ENCODE measurements at places on chromosomes 1 and 21. TPM values are rescaled to one million over a fixed set of nuclear protein-coding genes. Genes with fewer than 3 reads are reported as not detected.

Gene CFHR3
- total RNA-seq: 0.21 TPM

- DNase-seq: no peak
Observed at GRCh38 chr1:19407494-19408096, 77.7 kb downstream of the CAPZB start.

DNA sequence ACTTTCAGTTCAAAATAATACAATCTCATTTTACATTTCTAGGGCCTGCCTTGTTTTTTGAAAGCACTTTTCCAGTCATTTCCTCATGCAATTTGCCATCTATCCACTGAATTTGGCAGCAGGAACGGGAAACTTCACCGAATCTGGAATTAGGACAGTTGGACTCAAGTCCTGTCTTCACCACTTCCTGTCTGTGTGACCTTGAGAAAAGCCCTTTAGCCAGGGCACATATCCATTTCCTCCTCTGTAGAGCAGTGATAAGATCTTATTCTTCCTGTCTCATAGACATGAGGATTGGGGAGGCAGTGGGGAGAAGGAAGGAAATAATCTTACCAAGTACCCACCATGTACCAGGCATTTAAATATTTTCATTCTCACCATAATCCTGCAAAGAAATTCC is 12.0 kb downstream of the VAV3 start:
- DNase-seq: peak; percentile 35

DNA sequence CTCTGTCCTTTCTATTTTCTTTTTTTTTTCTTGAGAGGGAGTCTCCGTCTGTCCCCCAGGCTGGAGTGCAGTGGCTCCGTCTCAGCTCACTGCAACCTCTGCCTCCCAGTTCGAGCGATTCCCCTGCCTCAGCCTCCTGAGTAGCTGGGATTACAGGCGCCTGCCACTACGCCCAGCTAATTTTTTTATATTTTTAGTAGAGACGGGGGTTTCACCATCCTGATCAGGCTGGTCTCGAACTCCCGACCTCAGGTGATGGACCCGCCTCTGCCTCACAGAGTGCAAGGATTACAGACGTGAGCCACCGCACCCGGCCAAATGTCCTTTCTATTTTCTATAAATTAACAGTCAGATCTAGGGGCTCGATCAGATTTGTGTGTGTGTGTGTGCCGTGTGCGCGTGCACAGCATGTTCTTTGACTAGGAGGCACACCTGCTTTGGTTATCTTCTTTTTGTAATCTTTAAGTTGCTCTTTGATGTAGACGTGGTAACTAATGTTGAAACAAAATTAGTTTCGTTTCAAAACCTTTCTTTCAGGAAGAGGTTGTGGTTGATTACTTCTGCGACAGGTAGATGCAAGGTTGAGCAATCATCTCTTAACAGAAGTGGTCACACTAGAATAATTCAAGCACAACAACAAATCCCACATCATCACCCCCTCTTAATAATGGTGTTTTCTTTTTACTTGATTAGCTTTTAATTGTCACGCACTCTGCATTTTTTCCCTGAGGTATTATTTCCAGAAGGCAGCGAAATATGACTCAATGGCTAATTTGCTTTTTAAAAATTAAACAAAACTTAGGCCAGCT is 779 bp upstream of the DEGS1 start:
- DNase-seq: no peak

DNA sequence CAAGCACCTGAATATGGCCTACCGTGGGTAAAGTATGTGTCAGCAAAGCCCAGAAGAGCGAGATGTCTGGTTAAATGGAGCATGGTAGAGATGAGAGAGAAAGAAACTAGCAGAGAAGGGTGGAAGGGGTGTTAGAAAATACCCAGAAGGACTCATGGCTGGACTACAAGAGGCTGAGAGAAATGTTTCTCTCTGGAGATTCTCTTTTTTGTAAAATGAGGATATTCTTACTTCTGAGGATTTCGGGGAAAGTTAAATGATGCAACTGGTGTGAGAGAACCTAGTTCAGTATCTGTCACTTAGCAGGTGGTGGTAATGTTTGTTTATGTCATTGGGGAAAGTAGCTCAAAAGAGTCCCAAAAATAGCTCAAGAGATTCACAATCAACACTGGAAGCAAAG is 7.2 kb upstream of the EPS15 start:
- DNase-seq: no peak

DNA sequence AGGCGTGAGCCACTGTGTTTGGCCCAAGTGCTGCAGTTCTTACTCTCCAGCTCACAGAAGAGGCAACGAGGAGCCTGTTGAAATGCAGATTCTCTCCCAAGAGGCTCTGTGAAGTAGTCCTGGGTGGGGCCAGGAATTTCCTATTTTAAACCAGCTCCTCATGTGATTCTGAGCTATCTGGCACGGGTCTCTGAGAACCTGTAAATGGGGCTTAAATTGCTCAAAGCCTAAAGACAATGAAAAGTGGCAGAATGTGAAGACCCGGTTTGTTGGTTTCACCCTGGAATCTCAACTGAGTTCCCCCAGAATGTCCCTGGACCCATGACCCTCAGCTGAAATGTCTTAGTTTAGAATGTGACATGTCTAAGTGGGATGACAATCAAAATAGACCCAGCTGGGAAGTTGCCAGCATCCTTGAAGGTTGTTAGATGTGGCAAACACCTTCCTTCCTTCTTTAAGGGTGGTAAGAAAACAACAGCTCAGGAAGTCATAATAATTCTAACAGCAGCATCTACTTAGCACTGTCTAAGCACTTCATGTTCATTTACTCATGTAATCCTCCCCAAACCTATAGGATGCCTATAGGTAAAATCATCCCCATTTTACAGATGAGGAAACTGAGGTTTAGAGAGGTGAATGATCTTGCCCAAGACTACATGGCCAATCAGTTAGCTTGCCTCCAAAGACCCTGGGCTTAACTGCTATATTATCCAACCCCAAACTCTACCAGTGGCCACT is 20.9 kb upstream of the ATP5PO start:
- peak; percentile 75 for DNase-seq

Gene AMY1A
- total RNA-seq: not detected

- peak; percentile 66 for DNase-seq
Observed at GRCh38 chr1:207058878-207059867, 6.1 kb downstream of the PFKFB2 start.

GRCh38 chr1:21936366-21937031 is 611 bp downstream of the HSPG2 start:
- no peak for DNase-seq

DNA sequence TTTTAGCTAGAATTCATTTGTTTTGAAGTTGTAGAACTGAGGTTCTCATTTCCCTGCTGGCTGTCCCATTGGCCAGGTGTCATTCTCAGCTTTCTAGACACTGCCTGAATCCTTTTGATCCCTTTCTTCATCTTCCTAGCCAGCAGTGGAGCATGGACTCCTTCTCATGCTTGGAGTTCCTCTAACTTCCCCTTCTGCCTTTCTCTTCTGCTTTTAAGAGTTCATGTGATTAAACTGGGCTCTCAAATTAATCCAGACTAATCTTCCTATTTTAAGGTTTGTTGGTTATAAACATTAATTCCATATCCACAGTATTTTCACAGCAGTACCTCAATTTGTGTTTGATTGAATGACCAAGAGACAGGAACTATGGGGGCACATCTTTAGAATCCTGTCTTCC is 52.3 kb downstream of the ADAMTS5 start:
- no peak for DNase-seq

Gene CAPZA1
- total RNA-seq: 175 TPM

DNA sequence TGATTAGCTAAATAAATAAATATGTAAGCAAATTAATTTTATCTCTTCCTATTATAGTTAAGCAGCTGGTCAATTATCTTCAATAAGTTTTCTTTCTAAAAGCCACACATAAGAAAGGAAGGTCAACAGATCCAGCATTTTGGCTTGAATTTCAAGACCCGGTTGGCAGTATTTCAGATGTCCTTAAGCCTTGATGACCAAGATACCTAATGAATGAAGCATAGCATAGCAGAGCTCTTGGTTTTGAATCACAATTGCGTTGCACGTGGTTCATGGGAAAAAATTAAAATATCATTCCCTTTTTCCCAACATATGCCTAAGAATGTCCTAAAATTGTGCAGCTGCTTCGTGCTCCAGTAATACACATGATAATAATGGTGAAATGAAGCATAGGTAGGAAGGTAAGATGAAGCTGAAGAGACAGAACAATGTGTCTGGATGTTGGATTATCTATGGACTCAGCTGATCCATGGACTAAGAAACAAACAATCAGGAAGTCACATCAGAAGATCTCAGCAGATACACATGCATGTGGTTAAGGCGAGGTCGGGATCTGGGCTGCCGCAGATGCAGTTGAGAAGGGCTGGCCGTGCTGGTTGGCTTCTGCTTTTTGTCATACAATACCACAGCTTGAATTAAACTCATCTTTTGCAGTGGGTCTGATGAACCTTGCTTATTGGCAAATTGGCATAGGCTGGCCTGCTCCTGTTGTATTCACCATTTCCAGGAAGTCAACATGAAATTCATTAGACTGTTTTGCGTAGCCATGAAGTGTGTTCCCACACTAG is 284.9 kb upstream of the RUNX1 start:
- DNase-seq: peak; percentile 93

Gene LCE2B
- total RNA-seq: not detected

GRCh38 chr1:27144049-27144748 is 10.7 kb downstream of the SLC9A1 start:
- DNase-seq: no peak

DNA sequence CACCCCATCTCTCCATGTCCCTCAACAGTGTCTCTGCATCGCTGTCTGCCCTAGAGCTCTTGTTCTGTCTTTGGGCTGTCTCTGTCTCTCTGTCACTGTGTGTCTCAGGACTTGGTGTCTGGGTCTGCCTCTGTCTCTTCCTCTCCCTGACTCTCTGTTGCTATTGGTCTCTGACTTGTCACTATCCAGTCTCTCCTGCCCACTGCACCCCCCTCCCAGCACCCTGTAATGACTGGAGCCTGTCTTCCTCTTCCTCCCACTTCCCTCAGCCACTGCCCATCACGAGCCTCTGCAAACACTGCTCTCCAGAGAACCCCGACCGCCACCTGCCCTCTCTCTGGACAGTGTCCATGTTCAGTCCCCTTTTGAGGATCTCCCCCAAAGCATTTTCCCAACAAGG is 12.1 kb downstream of the PEAR1 start:
- no peak for DNase-seq

Gene ST6GALNAC5
- total RNA-seq: 2.2 TPM

DNA sequence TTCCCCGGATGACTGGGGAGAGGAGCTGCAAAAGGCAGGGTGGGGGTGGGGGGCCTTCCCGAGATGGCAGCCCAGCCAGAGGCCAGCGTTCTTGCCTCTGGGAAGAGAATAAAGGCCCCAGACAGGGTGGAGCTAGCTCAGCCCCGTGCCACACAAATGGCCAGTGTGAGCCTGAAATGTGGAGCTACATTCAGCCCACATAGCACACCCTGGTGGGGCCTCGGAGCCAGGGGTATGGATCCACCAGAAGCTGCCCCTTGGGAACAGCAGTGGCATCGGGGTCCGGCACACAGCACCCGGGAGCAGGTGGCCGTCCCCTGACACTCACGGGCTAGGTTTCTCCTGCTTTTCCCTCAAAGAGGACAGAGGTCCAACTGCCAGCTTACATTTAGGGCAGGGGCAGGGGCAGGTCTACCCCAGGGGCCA is 93.9 kb downstream of the PDE9A start:
- DNase-seq: no peak

- no peak for DNase-seq
Observed at GRCh38 chr1:172916116-172916515, 134.6 kb downstream of the TNFSF18 start.

- DNase-seq: no peak
Observed at GRCh38 chr1:193562121-193562520, 375.7 kb upstream of the B3GALT2 start.

Gene SMYD3
- total RNA-seq: 15.9 TPM

Gene SERINC2
- total RNA-seq: 210 TPM
